ENCODE measurements at places on chromosomes 1 and 21.

GRCh38 chr1:33637846-33638440 is 165.5 kb downstream of the ZSCAN20 start:
- no peak for DNase-seq

DNA sequence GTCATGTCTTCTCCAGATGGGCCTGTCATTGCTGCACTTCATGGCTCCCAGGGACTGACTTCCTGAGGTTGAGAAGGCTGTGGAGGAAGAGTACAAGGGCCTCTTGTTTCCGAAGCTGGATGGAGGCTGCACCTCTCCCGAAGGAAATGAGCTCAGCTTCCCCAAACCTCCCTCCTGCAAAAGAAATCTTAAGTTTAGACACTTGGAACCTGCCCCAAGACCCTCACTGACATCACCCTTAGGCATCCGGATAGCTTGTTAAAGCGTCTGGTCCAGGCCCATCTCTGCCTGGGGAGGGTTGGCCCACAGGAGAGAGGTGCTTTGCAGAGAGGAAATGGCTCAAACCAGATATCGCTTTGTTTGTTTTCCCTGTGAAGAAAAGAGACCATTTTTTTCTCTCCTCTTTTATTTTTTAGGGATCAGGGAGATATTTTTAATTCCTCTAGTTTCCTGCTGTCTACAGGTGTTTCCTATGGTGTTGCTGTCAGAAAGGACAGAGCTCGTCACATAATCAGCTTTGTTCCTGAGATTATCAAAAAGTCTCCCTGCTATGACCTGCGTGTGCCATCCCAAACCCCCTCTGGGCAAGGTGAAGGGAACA is 25.0 kb downstream of the RCSD1 start:
- peak; percentile 68 for DNase-seq

DNA sequence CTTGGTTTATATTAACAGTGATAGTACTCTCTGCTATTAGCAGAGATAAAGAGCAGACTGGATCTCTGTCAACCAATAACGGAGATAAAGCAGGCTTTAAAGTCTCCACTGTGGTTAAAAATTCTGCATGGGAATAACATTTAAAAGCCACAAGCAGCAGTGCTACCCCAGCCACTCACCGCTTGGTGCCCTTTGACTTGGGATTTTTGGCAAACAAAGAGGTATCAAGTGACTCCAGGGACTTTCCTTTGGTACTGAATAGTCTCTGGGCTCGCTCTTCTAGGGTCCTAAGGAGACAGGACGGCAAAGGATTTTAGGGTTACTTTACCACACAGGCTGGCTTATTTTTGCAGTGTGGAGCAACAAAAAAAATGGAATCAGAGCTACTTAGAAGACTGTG is 11.3 kb downstream of the SF3A3 start:
- DNase-seq: no peak

GRCh38 chr1:152024223-152024622 is 12.6 kb downstream of the S100A11 start:
- peak; percentile 20 for DNase-seq

DNA sequence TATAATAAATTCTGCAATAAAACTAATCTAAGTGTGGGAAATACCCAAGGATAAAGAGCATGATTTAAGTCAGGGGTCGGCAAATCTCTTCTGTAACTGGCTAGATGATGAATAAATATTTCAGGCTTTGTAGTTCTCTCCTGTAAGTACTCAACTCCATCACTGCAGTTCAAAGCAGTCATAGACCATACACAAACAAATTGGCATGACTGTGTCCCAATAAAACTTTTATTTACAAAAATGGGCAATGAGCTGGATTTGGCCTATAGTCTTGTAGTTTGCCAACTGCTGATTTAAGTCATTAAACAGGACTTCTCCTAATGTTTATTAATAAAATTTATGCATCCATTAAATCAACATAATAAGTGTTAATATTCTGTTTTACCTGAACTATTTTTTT is 49.4 kb downstream of the EDEM3 start:
- no peak for DNase-seq

GRCh38 chr1:24118410-24119242 is 6.7 kb upstream of the MYOM3 start:
- no peak for DNase-seq

DNA sequence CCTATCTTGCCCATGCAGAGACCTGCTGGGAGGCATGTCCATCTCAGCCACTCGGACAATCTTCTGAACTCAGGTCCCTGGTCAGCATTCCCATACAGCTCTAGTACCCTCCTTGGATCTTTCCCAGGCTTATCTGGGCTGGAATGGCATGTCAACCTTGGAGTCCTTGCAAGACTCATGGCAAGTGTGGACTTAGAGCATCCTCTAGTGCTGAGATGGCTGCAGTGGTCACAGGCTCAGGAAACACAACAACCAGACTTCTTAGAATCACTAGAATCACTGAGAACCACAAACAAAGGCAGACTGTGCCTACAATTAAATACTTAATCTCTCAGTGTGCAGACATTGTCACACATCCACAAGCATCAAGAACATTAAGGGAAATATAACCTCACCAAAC is 73.1 kb upstream of the TSHB start:
- peak; percentile 15 for DNase-seq

DNA sequence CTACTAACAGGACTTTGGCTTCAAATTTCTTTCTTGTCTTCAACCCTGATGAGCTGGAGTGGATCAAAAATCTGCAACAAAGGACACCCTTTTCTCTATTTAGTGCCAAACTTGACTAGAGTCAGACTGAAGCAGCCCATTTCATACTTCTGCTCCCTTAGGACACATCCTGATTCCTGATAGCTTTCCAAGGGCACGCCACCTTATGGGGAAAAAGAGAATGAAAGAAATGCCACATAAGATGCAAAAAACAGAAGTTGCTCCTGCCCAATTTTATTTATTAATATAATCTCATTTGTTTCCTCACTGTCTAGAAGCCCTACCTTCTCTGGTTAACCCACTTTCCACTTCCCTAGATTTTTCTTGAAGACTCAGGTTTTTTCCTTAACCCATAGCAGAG is 72.7 kb upstream of the NBPF4 start:
- DNase-seq: peak; percentile 16

GRCh38 chr1:74689621-74690363 is 16.2 kb upstream of the ERICH3 start:
- DNase-seq: peak; percentile 62

DNA sequence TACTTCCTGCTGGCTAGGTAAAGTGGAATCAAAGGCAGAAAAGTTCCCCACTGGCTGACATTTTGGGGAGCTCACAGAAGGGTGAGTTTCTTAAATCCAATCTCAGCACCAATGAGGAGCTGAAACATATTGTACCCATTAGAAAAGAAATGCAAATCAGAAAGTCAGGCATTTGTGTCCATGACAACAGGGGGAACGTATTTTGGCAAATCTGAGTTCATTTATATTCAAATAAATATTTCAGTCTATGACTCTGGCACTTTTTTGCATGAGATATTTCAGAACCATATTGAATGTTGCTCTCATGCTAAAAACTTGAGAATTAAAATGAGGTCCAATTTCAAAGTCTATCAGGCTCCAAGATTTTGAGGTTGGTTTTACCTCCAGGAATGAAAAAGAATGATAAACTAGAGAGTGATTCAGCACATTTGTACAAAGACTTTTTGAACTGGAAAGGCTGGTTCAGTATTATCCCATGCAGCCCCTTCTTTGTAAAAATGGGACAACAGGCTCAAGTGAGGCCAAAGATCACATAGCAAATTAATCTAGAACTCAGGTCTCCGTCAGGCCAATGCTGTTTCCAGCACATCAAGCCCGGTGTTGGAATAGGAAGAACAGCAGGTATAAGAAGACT is 202.2 kb downstream of the RRAGC start:
- no peak for DNase-seq

DNA sequence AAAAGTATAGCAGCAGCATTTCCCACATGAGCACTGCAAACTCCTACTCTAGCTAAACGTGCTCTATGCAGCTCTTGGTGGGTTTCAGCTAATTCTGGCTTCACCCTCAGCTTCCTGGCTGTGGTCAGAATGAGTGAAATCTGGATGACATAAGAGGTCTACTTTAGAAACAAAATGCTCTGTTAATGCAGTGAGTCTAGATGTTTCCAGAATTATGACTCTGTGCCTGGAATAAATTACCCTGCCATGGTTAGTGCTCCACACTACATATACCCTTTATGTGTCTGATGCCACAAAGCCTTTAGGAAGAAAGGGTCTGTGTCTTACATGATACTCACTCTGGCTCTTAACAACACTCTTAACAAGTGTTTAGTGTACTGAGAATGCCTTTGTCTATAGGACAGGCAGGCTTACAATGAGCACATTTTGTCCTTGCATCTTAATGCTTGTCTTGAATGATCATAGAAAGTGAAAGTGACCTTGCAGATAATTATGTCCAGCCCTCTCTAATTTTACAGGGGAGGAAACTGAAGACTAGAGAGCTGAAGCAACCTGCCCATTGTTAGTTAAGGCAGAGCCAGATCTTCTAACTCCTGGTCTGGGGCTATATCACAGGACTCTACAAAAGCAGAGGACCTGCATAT is 9.2 kb downstream of the S100A10 start:
- peak; percentile 27 for DNase-seq

DNA sequence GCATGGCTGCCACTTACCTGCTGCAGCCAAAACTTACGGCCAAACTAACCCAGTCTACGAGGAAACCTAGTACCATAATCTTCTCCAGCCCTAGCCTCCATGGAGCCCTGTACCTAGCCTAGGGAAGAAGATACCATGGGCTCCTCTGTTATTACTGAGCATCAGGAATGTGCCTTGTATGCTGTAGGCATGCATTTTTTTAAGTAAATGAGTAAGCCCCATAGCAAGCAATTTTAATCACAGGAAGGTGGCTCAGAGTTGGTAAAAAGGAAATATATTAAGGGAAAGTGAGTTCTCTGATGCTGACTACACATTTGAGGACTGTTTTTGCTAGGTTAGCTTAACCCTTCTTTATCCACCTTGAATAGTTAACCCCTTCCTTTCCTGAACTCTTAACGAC is 21.2 kb downstream of the NFASC start:
- DNase-seq: peak; percentile 21

DNA sequence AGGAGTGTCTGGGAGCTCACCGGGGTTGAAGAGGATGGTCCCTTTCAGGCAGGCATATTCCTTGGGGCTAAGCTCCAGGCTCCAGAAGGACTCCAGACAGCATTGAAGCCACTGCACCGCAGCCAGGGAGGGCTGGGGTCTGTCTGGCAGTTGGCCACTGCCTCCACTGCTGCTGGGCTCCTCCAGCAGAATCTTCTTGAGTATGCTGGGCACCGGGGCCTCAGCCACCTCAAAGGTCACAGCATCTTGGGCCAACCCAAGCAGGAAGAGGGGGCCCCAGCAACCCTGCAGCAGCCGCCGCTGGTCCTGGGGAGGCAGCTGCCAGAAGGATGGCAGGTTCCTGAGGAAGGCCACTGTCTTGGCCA is 404 bp downstream of the NR0B2 start:
- no peak for DNase-seq

- no peak for DNase-seq
These were observed 22.1 kb downstream of the PTPRF start for GRCh38 chr1:43552813-43553212.

DNA sequence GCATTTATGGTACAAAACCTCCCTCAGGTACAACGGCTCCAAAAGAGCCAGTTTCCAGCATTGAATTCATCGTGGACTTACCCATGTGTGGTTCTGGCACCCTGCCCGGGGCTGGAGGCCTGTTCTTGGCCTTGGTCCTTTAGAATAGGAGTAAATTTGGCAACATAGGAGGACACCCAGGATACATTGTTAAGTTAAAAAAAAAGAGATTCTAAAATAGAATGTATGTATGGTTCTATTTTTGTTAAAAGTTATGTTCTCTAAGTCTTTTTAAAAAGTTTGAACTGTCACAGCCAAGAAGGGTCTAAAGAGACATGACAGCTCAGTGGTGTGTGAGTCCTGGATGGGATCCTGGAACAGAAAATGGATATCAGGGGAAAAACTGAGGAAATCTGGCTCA is 25.9 kb downstream of the EPHX1 start:
- DNase-seq: no peak

GRCh38 chr1:75130865-75131564 is 3.2 kb upstream of the LHX8 start:
- no peak for DNase-seq

DNA sequence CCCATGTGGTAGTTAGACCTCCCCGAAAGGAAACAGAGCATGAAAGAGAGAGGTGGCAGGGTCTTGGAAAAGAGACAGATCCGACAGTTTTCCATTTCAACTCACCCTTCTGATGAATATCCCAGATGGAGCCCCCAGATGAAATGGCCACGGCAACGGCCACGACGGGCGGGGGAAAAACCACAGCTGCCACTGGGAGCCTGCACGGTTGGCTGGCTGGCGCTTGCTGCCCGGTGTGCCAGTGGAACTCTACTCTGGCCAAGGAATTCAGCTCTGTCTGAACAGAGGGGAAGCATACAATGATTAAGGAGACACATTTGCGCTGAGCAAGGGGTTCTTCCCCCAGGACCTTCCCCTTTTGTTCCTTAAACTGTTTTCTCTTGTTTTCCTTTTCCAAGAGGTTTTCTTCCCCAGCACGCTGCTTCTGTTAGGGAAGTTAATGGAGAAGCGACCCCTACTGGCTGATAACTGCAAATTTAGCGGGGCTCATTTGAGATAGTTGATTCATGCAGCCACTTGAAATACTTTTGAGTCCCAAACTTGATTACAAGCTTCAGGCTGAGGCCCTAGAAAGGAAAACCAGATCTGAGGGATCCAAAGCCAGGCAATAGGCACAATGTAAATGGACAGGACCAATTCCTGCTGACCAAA is 1122.5 kb downstream of the NCAM2 start:
- DNase-seq: peak; percentile 27

- no peak for DNase-seq
These were observed 11.2 kb upstream of the NTMT2 start for GRCh38 chr1:170134521-170134920.

DNA sequence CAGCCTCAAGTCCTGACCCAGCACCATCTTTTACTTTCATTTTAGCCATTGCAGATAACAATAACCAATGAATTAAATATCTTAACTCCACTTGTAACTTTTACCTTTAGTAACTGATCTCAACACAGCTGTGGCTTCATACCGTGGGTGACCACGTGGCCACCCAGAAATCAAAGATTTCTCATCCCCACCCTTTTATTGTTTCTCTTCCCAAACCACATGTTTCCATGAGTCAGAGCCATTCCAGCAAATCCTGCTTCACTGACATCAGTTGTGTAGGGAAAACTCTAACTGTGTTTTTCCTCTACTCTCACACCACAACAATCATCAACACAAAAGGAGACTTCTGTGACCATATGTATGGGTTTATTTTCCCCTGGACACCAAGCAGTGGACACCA is 25.1 kb upstream of the BRDT start:
- peak; percentile 77 for DNase-seq

DNA sequence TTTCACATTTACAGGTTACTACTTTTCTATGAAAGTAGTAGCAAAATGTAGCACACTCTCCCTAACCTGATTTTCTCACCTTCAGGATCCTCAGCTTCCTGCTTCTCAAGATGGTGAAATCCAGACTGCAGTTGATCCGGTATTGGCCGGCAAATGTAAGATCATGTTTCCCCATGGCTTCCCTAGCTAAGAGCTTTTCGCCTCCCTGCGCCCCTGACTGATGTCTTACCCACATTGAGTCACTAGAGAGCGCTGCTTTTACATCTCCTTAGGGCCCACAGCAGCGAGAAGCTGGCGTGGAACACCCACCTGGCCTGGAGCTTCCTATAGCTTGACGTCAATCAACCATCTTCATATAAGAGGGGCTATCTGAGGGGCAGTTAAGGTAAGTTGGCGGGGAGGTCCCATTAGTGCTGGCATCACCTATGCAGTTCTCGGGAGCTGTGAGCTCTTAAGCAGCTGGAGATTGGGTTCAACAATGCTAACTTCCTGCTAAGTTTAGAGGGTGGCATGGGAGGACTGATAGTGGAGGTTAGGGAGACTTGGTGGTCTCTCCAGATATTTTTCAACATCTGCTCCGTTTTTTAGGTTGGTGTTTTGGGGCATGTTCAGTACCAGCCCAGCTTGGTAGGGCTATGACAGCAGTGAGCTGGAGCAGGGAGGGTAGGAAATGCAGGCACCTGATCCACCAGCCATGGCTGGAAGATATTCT is 5.5 kb downstream of the PTPN7 start:
- DNase-seq: peak; percentile 40
